ENCODE measurements at places on chromosomes 3 and 15. TPM values are rescaled to one million over a fixed set of nuclear protein-coding genes. Genes with fewer than 3 reads are reported as not detected.

DNA sequence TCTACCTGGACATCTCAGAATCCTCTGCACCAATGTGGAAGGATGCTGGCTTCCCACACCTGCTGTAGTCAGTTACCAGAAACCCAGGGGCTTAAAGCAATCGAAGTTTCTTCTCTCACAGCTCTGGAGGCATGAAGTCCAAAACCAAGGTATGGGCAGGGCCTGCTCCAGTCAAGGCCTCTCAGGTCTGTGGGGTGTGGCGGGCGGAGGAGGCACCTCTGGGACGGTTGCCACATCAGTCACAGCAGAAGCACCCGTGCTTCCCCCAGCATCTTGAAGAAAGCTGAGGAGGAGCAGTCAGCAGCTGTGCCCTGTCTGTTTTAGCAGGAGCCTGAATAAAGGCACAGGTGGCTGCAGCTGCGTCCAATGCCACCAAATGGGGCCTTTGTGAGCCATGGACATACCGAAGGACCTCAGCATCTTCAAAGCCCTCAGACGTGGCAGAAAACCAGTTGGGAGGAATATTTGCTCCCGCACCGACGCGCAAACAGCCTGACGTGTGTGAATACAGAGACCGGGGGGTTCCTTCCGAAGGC, 68.9 kb downstream of the TFRC start:
- no peak for DNase-seq

- no peak for DNase-seq
These were observed 6.2 kb downstream of the H1-8 start for GRCh38 chr3:129549006-129549800.

DNA sequence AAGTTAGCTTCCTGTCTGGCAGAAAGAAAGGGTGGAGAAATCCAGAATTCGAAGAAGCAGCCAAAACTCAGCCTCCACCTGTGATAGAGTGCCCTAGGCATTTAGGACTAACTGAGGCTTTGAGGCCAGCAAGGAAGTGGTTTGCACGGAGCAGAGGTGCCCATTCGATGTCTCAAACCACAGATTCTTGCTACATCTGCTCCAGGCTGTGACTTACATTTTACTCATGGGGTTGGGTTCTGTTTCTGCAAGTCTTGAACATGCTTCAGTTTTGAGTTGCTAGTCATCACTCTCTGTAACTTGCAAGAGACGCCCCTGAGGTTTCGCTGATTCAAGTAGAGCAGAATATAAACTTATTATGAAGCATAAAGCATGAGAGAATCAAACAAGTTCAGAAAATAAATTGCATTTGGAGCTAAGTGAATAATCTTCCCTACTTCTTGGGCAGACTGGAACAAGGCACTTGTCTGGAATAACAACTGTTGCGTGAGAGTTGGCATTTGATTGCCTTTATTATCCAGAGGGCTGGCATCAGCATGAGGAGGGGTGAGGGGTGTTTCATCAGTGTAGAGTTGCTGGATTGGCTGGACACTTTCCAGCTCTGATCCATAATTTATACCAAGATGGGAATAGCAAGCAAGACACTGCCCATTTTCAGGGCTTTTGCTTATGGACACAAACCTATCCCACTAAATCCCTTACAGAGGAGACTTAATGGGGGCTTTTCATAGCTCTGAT, 256.5 kb downstream of the AGBL1 start:
- DNase-seq: no peak

GRCh38 chr3:152403632-152404066, 134.9 kb downstream of the MBNL1 start:
- no peak for DNase-seq

HOMER2 gene
- total RNA-seq: 18.2 TPM

FANCD2OS gene
- total RNA-seq: not detected

CNTN3 gene
- total RNA-seq: not detected
